NCI-H1436 treated with DMSO at 0.1 percent for 48 hours (cell line): ENCODE measurements at places on chromosomes 7 and 10.
A peak's percentile ranks its signal among the peaks of the same experiment; 100 is the strongest.

DNA sequence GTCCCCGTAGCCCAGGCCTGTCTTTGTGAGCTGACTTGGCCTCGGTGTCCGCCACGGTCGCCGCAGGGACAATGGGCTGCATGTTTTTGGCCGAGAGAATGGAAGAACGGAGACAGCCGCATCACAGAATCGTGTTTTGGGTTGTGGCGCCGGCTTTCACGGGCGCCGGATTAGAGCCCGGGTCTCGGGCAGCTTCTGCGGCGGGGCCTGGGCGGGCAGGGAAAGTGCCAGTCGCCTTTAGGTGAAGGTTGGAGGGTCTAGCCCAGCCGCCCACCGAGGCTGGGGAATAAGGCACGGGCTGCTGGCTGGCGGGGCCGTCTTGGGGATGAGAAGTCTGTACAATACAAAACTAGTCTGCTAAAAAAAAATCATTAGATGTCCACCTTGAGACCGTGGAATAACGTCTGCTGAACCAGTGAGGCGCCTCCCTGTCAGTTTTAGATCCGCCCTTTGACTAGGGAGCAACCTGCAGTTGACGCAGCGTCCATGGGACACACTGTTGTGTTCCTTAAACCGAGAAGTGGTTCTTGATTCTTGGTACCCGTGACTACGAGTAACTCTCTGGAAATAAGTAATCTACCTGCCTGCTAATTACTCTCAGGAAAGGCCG is 577 bp downstream of the DNAJB9 start:
- no peak for DNase-seq

DNA sequence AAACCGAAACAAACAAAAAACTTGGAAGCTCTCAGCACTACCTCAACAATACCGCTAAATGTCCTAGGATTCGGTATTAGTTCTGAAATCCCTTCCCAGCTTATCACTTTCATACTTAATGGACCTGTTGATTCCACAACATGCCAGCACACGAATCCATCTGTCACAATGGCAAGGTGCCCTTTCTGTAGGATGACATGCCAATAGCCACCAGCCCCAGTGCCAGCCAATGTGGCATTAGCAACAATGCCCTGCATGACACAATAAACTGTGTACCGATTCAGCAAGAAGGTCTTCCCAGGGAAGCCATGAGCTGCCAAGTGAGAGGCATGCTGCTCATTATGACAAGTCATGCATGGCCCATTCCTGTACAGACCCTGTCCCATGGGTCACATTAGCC is 35.6 kb upstream of the CHCHD3 start:
- no peak for DNase-seq

GRCh38 chr10:85317827-85318226 is 989.4 kb downstream of the CCSER2 start:
- DNase-seq: no peak

DNA sequence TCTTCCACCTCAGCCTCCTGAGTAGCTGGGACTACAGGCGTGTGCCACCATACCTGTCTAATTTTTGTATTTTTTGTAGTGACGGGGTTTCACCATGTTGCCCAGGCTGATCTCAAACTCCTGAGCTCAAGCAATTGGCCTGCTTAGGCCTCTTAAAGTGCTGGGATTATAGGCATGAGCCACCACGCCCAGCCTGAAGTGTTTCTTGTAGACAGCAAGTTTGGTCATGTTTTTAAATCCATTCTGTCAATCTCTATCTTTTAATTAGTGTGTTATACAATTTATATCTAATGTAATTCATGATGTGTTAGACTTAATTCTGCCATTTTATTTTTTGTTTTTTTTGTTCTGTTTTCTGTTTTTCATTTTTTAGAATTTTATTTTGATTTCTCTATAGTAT is 17.2 kb upstream of the MXI1 start:
- DNase-seq: no peak

GRCh38 chr7:140225562-140226249 is 48.9 kb upstream of the KDM7A start:
- no peak for DNase-seq

- no peak for DNase-seq
Observed at GRCh38 chr10:11037991-11038390, 20.3 kb downstream of the CELF2 start.

DNA sequence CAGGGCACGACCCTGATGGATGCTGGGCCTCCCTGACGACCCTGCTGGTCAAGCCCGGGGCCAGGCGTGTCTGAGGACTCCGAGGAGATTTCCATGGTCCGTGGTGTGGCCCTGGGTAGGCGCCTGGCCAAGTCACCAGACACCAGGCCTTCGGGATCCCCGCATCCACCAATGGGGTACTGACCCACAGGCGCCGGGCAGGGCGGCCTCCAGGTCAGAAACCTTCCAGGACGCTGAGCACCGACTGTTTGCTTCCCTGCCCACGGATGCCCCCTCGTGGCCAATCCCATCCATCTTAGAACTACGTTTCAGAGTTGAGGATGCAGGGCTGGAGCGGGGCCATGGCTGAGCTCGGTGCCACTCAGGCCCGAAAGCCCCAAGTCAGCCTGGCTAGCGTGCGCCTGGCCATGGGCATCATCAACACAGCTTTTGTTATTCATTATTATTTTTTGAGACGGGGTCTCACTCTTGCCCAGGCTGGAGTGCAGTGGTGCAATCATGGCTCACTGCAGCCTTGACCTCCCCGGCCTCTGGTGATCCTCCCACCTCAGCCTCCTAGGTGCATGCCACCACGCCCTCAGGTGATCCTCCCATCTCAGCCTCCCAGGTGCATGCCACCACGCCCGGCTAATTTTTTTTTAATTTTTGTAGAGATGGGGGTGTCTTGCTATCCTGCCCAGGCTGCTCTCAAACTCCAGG is 7.1 kb upstream of the AMZ1 start:
- no peak for DNase-seq

DNA sequence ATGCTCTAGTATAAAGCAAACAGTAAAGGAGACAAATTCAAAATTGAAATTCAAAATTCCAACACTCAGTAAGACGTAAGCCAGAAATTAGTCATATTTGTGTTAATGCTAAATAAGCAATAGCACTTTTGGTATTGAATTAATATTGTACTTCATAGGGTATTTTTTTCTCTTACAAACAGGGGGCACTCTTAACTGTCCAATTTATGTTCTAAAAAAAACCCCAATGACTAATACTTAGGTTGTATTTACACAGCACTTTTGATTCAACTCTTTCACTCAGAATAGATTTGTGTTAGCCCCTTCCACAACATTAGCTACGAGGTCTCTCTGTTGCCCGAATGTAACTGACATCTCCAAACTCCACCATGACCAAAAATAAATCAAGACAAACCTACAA is 284.9 kb upstream of the COBL start:
- DNase-seq: no peak

DNA sequence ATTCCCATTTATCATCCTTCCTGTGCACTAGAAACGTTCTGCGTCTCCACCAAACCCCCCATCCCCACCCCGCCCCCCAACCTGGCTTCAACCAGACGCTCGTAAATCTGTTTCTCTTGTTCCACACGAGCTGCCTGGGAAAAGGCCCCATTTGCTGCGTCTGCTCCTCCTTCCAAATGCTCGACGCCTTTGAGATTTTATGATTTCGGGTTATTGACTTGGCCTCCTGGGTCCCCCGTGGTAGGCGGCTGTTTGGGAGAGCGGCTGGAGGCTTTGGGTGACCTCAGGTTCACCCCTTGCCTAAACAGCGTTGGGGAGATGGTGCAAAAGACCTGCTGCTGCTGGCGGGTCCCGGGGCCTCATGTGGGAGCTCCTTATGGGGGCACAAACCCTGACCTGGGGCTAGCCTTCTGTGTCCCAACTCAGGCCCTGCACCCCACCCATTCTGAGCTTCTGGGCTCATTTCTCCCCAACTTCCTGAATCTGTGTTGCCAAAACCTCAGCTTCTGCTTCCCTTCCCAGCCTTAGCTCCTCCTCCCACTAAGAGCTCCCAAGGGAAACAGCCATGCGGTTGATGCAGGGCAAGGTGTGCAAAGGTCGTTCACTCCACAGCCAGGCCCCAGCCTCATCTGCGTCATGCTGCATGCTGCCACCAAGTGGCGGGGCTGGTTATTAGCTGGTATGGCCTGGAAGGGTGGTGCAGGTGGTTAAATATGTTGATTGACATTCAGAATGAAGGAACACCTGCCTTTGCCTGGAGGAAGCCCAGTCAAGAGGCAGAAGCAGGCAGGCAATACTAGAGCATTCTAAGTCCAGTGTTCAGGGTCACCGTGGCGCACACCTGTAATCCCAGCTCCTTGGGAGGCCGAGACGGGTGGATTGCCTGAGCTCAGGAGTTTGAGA is 49.1 kb upstream of the ELN start:
- peak; percentile 48 for DNase-seq

DNA sequence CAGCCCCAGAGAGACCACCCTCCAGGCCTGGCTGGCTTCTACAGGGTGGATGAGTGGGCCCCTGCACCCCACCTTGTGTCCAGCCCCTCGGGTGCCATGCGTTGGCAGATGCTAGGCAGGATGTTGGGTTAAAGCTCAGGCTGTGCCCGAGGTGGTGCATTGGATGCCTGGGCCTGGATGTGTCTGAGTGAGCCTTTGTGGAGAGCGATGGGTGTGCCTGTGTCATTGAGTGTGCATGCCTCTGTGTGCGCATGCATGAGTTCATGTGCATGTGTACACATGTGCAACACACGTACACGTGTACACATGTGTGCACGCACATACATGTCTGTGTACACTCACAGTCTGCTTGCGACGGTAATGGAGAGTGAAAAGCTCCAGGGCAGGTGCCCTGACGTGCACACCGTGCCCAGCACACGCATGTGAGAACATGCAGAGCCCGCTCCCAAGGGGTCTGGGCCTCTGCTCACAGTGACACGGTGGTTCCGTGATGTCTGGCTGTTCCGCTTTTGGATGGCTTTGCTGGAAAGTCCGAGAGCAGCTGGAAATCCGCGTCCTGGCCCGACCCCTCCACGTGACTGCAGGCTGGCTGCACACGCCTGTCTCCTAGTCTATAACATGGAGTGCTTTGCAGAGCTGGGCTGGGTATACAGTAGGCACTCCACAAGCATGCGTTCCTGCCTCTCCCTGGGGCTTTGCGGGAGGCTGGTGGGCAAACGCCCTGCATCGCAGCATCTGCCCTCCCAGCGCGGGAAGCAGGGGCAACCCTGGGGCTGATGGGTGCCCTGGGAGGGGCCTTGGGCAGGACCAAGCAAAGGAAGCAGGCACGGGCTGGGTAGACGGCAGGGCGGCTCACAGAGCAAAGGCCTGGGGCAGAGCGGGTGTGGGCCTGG is 36.9 kb downstream of the ELFN1 start:
- no peak for DNase-seq

GRCh38 chr7:76133164-76133775 is 68.4 kb upstream of the SRRM3 start:
- no peak for DNase-seq

GRCh38 chr7:80357530-80357929 is 154.3 kb downstream of the GNAT3 start:
- no peak for DNase-seq

DNA sequence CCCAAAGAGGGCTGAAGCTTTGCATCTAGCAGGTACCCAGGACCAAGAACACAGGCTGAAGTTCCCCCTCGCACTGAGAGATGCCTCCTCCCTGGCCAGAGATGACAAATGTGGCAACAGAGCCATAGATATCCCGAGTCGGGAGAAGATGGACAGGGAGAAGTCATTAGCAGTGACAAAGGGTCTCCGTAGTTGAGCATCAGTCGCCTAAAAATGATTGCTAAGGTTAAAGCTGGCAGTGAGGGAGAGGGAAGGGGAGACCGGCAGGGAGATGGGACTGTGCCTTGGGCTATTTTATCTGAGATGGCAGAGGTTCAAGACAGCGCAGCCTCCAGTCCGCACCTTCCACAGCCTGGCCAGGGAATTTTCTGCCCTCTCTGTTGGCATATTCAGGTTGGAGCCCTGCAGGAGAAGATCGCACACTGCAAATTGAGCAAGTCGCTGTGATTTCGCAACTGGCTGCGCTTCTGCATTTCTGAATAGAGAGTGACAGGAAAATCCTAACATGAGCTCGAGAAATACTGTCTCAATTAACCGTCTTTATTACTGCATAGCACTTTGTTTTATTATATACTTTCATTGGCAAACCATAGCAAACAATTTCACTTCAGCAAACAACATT is 238.9 kb upstream of the GPR26 start:
- DNase-seq: no peak

DNA sequence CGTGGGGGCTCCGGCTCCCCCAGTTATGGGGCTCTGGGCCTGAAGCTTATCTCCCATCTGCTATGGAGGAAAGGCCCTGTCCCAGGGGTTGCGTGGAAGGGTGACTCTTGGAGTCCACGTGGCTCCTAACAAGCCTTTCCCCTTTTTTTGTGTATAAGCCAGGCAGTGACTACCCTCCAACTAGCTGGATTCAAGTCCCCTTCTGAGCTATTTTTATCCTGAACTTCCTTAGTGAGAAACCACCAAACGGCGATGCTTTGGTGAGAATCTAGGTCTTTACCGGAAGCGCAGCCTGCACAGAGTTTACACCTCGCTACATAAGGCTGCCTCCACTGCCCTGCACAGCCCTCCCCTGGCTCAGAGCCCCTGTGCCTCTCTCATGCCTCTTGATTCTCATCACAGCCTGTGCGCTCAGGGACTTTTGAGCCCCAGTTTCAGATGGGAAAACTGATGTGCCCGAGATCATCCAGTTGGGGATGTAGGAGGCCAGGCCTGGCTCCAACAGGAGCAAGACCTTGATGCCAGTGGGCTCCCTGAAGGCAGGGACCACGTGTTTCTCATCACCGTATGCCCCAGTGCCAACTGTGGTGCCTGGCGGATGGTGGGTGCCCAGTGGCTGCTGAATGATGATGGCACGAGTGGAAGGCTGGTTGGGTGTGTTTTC is 102.3 kb upstream of the PPIF start:
- no peak for DNase-seq

DNA sequence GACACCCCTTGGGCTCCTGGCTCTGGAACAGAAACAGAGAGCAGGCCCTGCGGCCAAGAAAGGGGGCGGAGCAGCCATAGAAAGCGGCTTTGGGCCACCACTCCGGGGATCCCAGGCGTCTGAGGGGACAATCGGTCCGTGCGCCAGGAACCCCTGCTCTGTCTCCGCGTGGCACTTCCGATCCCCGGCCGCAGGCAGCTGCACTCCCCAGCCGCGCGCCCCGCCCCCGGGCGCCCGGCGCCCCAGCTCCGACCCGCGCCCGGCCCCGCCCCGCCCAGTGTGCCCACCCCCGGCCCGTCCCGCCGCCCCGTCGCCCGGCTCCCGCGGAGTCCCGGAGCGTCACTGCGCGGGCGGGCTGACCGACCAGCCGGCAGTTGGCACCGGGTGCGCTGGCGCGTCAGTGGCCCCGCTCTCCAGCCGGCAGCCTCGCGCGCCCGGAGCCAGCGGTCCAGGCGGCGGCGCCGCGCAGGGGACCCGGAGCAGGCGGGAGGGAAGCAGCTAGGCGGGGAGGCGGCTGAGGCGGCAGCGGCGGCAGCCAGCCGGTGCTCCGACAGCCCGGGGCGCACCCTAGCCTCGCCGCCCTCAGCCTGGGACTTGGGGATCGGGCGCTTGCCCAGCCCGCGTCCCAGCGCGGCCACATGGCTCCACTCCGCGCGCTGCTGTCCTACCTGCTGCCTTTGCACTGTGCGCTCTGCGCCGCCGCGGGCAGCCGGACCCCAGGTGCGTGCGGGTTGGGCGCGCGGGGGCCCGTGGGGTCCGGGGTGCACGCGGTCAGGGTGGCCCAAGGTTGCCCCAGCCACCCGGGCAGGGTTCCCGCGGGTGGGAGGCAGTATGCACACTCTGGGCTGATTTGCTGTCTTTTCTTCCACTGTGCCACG is at the start of gene ADAMTS14:
Gene ADAMTS14 (plus strand): TSS at position 342 of the 878 bp plus-strand sequence. CDS start 297 bp downstream, at position 639.
- no peak for DNase-seq

GRCh38 chr7:70572571-70572970 is 559.4 kb upstream of the GALNT17 start:
- DNase-seq: no peak

GRCh38 chr10:80855348-80855971 is 317.8 kb downstream of the SH2D4B start:
- DNase-seq: no peak
